ENCODE measurements at places on chromosomes 3 and 15.

DNA sequence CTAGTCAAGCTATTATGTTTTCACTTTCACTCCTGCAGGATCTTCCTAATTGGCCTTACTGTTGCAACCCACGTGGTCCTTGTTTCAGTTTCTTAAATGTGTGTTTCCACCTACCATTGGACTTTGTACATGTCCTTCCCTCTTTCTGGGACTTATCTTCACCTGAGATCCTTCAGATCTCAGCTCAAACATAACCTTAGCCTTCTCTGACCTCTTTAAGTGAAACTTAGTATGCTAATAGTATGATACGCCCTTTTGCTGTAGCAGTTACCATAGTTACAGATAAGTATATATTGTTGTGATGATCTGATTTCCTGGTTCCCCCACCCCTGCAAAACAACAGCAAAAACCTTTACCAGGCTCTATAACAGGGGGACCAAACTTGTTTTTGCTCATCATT, 35.2 kb downstream of the U2SURP start:
- DNase-seq: no peak

GRCh38 chr15:56225520-56225919, 18.2 kb downstream of the RFX7 start:
- DNase-seq: no peak

DNA sequence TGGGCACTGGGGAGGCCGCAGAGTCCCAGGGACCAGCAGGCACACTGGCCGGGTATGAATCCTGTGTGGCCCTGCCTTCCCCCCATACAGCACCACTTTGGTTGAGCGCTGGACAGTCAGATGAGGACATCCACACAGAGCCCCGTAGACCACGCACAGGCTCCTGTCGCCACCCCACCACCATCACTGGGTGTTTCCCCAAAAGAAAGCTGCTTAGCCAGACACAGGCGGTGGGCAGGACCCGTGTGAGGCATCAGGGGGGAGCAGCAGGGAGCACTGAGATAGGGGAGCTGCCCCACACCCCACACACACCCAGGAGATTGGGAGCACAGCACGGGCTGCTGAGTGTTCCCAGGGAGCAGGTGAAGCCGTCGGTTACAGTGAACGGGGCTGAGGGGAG, 42.4 kb upstream of the SLC41A3 start:
- no peak for DNase-seq

GRCh38 chr15:76939715-76940114, 8.2 kb downstream of the RCN2 start:
- DNase-seq: peak; percentile 40

DNA sequence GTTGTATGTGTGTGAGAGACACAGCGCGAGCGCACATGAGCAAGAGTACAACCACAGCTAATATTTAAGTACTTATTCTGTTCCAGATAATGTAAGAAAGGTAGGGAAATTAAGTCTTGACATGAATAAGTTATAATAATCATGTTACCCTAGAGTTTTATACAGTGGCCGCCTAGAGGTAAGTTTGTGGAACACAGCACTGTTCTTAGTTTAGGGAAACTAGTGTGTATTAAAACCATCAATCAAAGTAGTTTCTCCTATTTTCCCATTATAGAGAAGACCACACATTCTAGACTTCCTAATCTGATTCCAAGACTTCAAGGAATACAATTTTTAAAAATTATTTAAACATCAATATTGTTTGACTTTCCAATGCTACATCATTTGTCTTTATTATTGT, 9.5 kb downstream of the ALDH1A2 start:
- no peak for DNase-seq

GRCh38 chr15:59966262-59966661, 37.8 kb upstream of the FOXB1 start:
- DNase-seq: no peak

DNA sequence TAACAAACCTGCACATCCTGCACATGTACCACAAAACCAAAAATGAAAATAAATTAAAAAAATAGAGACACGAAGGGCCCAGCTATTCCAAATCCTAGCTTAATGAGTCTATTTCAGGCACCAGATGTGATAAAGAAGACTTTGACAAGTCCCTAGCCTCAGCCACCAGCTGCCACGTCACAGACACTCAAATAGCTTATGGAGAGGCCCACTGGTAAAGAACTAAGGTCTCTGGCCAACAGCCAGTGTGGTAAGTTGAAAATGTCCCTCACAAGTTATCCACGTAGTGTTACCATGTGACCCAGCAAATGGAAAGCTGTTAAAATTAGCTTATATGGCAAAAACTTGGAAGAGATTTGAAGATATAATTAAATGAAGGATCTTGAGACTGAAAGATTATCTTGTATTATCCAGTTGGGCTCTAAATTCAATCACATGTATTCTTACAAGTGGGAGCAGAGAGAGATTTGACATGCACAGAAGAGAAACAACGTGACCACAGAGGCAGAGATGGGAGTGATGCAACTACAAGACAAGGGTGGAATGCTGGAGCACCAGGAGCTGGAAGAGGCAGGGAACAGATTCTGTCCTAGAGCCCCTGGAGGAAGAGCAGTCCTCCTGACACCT, 10.9 kb downstream of the ACSBG1 start:
- DNase-seq: peak; percentile 42

GRCh38 chr15:45225506-45226273, 26.3 kb upstream of the SLC28A2 start:
- no peak for DNase-seq

DNA sequence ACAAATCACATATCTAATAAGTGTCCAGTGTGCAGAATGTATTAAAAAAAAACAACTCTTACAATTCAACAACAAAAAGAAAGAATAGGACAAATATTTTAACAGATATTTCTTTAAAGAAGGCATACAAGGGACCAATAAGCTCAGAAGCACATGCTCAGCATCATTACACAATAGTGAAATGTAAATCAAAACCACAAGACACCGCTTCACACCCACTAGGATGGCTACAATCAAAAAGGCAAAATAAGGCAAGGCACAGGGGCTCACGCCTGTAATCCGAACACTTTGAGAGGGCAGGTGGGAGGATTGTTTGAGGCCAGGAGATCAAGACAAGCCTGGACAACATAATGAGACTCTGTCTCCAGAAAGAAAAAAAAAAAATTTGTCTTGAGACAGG, 255.6 kb downstream of the MAGI1 start:
- DNase-seq: no peak

GRCh38 chr3:32257641-32258438, 19.4 kb downstream of the CMTM8 start:
- DNase-seq: no peak

- no peak for DNase-seq
Observed at GRCh38 chr15:85581495-85581894, 201.1 kb downstream of the AKAP13 start.

- DNase-seq: peak; percentile 58
Observed at GRCh38 chr3:184171562-184171961, 3.1 kb upstream of the AP2M1 start.

GRCh38 chr15:41575282-41575681, 16.3 kb downstream of the TYRO3 start:
- no peak for DNase-seq

GRCh38 chr15:92289733-92290132, 103.9 kb upstream of the ST8SIA2 start:
- no peak for DNase-seq
